ENCODE measurements at places on chromosomes 2 and 18.

GRCh38 chr2:96828436-96828835 lies 12.4 kb downstream of the CNNM3 start:
- DNase-seq = no peak

GRCh38 chr2:206158563-206159345 lies 490 bp downstream of the NDUFS1 start:
- DNase-seq = no peak

- DNase-seq = no peak
These were observed 33.4 kb upstream of the PPP4R1 start for GRCh38 chr18:9647496-9648323.

DNA sequence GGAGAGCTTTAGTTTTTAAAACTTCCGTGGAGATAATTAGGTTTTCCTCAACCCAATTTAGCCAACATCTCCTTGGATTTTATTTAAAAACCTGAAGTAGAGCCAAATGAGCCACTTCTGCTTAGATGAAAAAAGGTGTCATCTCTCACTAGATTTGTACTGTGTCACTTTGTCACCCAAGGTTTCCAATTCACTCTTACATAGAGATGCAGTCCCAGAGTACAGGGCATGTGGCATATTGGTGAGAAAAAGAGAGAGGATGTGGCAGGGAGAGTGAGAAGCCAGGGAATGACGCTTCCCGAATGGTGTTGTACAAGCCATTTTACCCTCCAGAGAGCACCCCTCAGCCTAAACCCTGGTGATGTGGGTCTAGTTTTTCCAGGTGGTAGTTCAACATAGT lies 44.4 kb upstream of the CTLA4 start:
- DNase-seq = no peak

GRCh38 chr2:235064976-235065375 lies 113.2 kb downstream of the SH3BP4 start:
- DNase-seq = no peak

DNA sequence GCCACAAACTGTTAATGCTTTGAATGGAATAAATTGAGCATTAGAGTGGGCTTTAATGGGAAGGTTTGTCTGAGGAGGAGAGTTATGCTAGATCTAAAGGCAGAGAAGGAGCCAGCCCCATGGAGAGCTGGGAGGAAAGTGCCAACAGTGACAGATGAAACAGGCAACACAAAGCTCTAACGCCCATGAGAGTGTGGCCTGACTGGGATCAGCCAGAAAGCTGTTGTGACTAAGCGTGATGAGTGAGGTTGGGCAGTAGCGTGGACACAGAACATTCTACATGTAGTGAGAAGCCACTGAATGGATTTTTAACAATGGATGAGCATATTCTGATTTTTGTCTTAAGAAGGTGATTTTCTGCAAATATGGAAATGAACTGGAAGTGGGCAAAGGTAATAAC lies 185.3 kb upstream of the SIX2 start:
- no peak for DNase-seq

DNA sequence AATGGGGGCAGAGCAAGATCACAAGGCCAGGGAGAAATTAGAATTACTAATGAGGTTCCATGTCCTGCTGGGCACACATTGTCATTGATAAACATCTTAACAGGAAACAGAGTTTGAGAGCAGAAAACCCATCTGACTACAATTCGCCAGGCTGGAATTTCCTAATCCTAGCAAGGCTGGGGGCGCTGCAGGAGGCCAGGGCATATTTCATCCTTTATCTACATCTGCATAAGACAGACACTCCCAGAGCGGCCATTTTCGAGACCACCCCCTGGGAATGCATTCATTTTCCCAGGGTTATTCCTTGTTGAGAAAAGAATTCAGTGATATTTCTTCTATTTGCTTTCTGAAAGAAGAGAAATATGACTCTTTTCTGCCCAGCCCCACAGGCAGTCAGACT lies 152.7 kb downstream of the SUCLG1 start:
- no peak for DNase-seq

DNA sequence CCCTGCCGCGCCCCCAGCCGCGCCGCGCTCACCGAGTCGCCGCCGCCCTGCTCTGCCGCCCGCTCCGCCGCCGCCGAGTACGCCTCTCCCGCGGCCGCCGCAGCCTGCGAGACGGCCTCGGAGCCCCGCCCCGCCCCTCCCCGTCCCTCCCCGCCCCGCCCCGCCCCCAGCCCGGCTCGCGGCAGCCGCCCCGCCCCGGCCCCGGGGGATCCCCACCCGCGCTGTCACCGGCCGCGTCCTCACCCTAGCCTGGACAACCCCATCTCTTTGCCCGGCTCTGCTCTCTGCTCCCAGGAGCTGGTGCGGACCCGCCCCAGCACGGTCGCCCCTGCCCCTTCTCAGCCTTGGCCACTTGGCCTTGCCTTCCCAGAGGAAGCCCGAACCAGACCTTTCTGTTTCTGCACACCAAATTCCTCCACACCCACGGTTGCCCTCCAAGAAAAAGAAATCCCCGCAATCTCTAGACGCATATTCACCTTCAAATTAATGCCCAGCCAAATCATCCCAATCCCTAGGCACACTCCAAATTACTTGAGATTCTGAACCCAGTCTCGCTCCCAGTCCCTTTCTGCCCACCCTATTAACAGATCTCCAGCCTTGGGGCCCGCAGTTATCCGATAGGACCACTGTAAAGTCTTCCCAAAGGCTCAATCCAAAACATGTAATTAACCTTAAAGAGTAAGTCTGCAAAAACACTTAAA lies at the start of gene CYRIA:
Gene CYRIA (minus strand): TSS at position 87 of the 701 bp plus-strand sequence. CDS start 77,715 bp downstream, outside the sequence.
- DNase-seq = peak; percentile 24

GRCh38 chr2:144944546-144945220 lies 424.8 kb upstream of the ZEB2 start:
- DNase-seq = no peak

- DNase-seq = no peak
These were observed 246.6 kb upstream of the CDH20 start for GRCh38 chr18:61086657-61087056.

GRCh38 chr2:233934524-233934923 lies 17.4 kb downstream of the TRPM8 start:
- DNase-seq = no peak

- DNase-seq = no peak
These were observed 265.7 kb downstream of the NEDD4L start for GRCh38 chr18:58309610-58310239.

DNA sequence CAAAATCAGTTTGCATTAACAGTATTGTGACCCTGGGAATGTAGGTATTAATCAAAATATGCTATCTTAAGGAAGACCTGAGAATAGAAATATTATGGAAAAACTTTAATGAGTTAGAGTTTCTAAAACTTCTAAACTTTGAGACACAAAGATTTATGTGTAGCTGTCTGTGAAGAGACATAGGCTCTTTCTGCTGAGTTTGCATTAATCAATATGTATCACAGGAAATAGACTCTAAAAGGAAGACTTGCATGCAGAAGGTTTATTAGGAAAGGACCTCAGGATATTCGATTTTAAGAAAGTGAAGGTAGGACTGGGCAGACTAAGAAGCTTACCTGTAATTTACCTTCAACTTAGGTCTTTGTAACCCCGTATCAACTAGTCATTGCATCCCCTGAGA lies 494.8 kb upstream of the NRXN1 start:
- DNase-seq = no peak

DNA sequence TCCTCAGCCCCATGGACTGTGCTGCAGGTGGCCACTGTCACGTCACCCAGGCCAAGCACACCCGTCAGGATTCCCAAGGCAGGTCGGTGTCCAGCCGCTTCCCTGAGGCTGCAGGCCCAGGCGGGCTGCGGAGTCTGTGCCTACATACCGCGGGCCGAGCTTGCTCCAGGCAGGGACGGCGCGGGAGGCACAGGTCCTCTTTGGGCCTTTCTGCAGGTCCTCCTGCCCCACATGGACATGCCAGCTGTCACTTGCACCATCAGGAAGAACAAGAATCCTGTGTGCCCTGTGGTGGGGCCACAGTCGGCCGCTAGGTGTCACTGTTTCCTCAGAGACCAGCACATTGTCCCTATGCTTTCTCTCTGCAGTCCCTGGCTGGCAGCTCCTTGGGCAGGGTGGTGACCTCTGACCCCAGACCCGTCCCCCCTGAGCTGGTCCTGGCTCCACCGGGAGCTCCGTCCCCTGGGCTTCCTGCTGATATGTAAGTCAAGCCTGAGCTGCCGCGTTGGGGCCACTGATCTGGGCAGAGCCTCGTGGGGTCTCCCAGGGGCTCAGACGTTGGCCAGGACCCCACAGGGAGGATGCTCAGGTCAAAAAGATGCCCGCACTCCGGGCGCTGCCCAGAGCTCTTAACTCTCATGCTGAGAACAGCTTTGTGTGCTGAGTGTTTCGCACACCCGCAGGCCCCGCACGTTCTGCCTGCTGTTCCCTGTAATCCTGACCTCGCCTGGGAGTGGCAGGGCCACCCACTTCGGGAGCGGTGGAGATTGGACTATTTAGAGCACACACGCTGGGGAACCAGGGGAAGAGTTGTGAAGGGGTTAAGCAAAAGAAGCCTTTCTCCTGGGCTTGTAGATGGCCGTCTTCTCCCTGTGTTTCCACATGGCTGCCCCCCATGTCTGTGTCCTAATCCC lies 17.3 kb upstream of the AGXT start:
- peak; percentile 70 for DNase-seq

GRCh38 chr2:206225435-206226232 lies 48.8 kb upstream of the ZDBF2 start:
- no peak for DNase-seq

- DNase-seq = no peak
These were observed 74.7 kb downstream of the HNRNPLL start for GRCh38 chr2:38528008-38528442.

- no peak for DNase-seq
These were observed 9.4 kb downstream of the CASP8 start for GRCh38 chr2:201269764-201270163.

DNA sequence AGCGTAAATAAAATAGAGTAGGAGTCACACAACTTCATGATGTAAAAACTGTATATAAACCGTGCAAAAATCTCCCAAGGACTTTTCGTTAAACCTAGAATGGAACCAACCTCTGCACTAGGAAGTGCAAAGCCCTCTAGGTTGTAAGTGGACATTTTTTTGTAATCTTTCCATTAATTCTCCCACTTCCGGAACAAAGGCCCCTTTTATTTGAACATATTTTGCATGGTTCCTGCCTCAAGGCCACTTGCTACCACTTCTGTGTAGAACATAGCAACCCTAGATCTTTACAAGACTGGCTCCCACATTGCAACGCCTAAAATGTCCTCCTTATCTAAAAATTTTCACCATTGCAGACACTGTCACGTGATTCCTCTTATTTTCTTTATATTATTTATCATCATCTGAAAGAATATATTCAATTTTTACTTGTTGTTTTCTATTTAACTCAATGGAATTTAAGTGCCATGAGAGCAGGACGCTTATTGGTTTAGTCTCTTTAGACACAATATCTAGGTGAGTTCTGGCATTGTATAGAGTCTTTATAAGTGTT lies 249.6 kb upstream of the TMEFF2 start:
- DNase-seq = no peak

DNA sequence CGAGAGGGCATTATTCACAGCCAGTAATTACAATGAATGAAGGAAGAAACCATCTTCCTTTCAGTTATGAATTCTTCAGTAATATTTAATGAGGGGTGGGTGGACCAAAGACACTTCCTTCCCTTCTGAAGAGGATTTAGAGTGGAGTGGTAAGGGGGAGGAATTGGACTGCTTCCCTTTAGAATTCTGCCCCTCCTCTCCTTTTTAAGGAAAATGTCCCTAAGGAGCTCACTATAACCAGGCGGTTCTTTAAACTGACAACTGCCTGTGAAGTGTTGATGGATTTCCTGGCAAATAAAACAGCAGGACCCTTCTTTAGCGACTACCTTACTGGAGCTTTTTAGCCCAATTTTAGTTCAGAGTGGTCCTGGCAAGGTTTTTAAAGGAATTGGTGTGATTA lies 86.4 kb downstream of the LIMS1 start:
- no peak for DNase-seq

DNA sequence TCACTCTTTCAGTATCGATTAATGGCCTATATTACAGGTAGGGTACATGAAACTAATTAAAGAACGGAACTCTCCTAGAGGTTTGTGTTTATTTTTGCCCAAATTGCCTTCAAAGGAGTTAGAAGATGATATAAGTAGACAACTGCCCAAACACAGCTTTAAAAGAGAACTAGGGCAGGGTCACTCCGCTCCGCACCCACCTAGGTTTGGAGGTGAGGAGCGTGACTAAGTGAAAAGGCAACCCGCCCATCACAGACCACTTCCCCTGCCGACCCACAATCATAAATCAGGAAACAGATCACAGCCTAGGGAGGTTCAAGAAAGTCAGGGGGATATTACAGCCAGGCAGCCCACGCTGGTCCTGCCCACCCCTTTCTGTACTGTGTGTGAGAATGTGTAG lies 166.7 kb downstream of the C1D start:
- DNase-seq = no peak

GRCh38 chr18:56756966-56757365 lies 105.8 kb downstream of the WDR7 start:
- no peak for DNase-seq

DNA sequence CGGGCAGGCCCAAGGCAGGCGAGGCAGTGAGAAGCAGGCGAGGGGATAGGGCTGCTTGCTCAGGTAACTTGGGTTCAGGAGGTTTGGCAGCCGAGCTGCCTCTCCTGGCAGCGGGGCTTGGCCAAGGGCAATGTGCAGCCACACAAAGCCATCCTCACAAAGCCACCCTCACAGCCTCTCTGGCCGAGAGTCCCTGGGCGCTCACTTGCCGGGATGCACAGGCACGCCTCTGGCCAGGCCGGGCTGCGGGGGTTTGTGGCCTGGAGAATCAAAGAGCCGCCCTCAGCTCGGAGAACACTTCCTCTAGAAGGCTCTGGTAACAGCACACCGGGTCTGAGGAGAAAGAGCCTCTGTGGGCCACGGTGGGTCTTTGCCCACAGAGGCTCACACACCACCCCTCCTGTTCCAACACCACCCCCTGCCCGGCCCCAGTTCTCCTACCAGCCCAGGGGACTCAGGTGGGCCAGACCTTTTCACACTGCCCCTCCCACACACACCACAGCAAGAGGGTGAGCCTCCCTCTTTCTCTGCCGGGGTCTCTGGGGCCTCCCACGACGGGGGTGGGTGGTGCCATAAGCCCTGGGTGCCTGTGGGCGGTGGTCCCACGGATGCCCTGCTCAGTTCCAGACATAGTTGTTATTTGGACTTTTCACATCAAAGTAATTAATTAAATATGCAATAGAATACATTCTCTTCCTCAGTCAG lies 186.9 kb downstream of the ZFP36L2 start:
- DNase-seq = no peak

DNA sequence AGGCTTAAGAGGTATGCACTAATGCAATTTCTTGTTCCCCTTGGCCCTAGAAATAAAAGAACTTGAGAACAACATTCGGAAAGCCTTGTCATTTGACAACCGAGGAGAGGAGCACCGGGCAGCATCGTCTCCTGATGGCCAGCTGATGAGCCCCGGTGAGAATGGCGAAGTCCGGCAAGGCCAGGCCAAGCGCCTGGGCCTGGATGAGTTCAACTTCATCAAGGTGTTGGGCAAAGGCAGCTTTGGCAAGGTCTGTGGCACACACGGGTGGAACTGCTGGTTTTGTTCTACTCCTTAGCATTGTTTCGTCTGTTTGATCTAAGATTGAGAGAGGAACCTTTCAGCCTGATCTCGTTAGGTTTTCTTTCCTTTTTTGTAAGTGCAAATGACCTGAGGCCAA lies 289.8 kb upstream of the EPAS1 start:
- no peak for DNase-seq

GRCh38 chr2:60317844-60318243 lies 235.6 kb downstream of the BCL11A start:
- no peak for DNase-seq
